ENCODE measurements at places on chromosomes 16 and 17.

DNA sequence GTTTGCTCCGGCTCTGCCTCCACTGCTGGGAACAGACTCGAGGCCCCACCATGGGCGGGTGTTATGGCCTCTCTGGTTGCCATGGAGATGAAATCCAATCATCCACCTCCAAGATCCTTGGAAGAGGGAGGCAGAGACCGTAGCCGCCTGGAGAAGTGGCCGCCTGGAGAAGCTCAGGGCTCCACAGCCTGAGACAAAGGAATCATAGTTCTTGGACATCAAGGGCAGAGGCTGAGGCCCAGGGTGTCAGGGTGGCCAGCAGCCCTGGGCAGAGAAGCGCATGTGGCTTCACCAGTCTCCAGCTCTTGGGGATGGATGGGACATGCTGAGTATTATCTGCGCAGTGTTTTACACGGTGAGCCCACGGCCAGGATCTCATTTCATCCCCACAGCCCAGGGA is 36.2 kb downstream of the ABR start:
- DNase-seq = peak; percentile 74

GRCh38 chr17:48748718-48749566 is 20.4 kb upstream of the HOXB13 start:
- DNase-seq = no peak

DNA sequence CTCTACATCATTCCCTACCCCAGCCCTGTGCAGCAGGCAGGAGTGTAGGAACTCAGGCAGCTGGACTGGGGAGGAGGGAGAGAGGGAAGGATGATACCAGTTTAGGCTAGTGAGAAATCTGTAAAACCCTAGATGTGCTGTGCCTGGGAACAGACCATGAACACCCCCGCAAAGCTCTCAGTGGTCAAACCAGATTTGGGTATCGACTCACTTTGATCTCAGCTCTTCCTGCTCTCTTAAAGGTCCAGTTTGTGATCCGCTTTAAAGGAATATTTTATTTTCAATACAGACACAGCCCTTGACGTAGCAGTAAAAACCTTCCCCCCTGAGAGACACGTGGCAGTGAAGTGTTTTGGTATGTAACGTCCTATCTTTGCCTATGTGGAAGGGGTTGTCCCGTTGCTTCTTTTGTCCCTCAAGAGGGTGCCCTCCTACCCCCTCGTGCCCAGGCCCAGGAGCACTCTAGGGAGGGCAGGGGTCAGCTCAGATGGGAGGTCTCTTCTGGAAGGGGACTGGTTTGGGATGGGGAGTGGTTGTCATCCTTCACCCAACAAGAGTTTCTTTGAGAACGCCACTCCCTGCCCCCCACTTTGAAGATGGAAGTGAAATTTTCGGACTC is 19.3 kb upstream of the TBX2 start:
- DNase-seq = no peak

GRCh38 chr17:27975146-27976011 is 67.1 kb upstream of the NLK start:
- DNase-seq = no peak

DNA sequence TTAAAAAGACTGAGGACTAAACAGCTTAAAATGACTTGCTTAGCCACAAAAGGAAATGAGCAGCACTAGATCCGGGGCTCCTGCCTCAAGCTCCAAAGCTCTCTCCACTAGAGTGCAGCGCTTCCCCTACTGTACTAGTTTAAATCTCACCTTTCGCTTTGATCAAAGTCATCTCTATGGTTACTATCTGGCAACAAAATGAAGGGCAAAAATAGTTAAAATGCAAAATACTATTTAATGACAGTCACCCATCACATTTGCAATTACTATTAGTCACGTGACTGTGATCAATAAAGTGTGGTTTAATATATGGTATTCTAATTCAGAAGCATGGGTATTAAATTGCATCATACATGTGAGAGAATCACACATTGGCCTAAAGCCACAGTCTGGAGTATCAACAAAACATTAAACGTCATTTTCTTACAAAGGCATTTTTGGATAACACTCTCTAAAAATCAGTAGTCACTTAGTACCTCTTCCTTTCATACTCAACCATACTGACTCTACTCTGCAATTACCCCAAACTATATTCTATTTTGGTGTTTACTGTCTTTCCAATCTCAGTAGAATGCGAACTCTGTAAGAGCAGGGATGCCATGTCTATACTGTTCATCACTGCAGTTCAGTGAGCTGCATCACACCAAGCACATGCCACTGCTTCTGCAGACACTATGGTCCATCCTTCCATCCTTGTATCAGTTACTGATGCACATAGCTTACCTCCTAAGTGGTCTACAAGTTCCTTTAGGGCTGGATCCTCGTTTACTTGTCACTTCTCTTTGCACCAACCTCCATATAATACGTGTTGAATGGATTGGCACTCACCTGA is 6.2 kb downstream of the PSMD12 start:
- no peak for DNase-seq

DNA sequence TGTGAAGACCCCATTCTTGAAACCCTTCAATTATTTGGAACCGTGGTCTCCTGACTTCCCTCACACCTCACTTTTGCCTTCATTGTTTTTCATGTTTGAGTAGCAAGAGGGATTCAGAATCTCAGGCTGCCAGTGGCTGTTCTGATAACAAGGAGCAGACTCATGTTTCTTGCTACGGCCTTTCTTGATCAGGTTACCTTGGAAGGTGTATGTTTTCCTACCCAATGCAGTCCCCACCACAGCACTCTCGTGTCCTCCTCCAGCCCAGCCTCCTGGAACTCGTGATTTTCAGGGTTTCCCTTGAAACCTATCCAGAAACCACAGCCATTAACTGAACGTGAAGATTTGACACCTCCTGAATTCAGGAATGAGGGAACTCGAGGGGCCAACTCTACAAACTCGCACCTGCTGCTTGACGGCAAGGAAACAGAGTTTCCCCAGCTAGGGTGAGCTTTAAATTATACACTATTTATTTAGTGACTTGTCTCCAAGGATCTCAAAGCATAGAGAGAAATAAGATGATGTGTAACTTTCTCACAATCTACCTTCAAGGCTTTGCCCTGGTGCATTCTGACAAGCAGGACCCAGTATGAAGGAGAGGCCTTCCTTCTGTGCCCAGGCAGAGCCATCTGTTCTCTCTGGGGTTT is 1.6 kb downstream of the ZFHX3 start:
- DNase-seq = no peak

DNA sequence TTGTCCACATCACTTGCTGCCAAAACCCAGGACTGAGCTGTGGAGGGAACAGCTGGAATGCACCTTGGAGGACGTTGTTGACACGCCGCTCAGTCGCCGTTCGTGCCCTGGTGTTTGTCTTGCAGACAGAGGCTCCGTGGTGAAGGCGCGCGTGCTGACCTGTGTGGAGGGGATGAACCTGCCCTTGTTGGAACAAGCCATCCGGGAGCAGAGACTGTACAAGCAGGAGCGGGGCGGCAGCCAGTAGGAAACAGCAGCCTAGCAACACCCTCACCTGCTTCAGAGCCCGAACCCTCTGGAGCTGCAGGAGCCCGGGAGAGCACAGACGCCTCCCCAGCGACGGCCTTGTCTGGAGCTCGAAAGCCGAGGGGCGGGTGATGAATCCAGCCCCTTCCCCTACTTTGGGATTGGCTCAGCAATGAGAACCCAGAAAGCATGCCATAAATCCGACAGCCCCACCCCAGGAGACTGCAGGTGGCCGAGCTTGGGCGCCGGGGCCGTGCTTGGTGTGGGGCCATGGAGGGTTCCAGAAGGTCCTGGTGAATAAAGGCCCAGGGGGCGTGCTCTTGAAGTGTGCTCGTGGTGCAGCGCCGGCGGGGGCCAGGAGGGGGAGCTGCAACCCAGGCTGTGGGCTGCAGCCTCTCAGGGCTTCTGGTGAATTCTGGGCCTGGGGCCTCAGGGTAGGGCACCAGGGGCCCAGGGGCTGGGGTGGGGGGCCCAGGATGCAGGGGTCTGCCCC is 470 bp upstream of the CDK3 start:
- peak; percentile 82 for DNase-seq

GRCh38 chr17:37689317-37689716 is 46.1 kb upstream of the DDX52 start:
- DNase-seq = no peak

DNA sequence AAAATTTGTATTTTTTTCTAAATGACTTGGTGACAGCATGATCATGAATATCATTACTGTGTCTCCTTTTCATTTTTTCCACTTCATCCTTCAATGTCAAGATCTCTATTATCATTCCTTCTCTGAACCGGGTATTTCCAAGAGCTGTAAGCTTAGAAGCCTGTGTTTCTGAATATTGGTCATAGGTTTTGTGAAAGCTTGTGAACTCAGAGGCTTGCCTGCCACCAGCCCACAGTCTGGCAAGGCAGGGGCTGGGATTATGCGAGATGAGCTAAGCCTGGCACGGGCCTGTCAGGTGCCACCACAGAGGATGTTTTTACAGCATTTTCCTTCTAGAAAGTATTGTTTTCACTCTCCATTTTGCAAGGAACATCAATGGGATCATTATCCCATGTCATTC is 92.8 kb downstream of the MYH10 start:
- no peak for DNase-seq

GRCh38 chr17:350706-351448 is 1.7 kb downstream of the RPH3AL start:
- DNase-seq = no peak

GRCh38 chr17:82859431-82860403 is 19.9 kb upstream of the ZNF750 start:
- peak; percentile 71 for DNase-seq

DNA sequence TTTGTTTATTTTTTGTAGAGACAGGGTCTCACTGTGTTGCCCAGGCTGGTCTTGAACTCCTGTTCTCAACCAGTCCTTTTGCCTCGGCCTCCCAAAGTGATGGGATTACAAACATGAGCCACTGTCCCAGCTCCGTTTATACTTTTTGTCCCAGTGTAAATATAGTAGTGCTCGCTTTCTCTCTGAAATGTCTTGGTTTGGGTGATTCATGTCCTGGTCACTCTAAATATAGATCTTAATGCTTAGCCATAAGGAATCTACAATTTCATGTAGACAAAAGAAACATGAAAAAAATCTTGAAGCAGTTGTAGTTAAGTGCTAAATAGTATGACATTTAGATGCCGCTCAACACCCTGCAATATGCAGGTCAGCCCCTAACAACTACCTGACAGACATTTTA is 126.9 kb downstream of the KATNIP start:
- no peak for DNase-seq

GRCh38 chr16:11627822-11628457 is 40.3 kb upstream of the SNN start:
- DNase-seq = no peak

- DNase-seq = no peak
Observed at GRCh38 chr17:61249649-61250299, 149.9 kb upstream of the TBX2 start.

- DNase-seq = no peak
Observed at GRCh38 chr17:82687375-82687861, 11.1 kb downstream of the RAB40B start.

DNA sequence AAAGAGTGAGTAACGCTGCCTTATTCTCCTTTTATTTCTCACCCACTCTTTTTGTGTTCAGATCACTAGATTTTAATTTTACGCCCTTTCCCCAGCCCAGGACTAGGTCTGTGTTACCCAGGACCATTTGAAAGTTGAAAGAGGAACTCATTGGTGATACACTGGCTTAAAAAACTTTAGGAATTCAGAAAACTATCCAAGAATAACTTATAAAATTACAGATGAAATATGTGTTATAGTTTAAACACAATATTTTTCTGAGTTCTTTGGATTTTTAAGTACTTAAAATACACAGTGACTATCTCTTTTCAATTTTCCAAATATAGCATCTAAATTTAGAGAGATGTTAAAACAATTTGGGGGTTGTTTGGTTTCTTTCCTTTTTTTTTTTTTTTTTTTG is 385.2 kb downstream of the CDH13 start:
- DNase-seq = no peak

- peak; percentile 53 for DNase-seq
Observed at GRCh38 chr16:19375561-19376158, 42.0 kb upstream of the TMC5 start.

GRCh38 chr17:9074131-9074530 is 52.8 kb downstream of the NTN1 start:
- DNase-seq = no peak

DNA sequence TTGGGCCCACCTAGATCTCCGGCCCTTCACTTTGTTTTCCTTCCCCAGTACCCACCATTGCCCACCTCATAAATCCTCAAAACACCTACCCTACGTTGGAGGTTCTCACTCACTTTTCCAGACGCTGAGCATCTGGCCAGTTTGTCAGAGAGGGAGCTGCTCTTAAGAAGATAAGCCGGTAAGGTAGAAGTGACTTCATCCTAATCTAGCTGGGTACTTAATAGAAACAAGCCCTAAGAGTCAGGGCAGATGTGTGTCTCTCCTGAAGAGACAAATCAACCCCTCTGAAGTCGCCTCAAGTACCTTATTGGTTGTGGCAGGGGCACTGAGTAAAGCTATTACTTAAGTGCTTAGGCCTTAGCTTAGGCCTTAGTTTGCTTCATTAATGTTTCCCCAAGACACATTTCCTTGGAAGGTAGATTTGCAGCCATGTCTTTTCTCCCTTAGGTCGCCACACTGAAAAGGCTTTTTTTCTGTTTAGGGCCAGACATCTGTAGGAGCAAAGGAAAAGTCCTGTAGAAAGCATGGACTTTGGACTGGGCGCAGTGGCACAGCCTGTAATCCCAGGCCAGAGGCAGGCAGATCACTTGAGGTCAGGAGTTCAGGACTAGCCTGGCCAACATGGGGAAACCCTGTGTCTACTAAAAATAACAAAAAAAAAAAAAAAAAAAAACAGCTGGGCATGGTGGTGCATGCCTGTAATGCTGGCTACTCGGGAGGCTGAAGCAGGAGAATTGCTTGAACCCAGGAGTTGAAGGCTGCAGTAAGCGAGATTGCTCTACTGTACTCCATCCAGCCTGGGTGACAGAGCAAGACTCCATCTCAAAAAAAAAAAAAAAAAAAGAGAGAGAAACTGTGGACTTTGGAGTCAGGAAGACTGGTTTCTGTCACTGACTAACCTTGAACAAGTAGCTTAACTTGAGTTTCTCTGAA is 1.0 kb downstream of the TACO1 start:
- no peak for DNase-seq

DNA sequence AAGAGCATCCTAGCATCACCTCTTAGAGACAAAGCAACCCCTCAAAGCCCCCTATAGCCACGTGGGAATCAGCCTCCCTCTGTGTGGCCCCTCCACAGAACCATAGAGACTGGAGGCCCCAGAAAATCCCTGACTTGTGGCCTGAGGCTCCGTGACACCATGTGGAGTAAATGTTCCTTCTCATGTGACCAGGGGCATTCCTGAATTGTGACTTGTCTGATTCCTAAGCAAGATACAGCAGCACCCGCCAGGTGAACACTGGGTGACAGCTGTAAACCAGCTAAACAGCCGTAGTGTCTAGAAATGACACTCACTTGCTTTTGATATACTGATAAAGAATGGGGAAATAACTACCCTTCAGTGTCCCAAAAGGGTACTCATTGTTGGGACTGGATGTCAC is 79.0 kb downstream of the DYNLRB2 start:
- no peak for DNase-seq

All from nephron progenitor cell (in vitro differentiated cells).